Activated naive CD4-positive, alpha-beta T cell (primary cell): ENCODE measurements at places on chromosomes 3 and 15.

- DNase-seq: no peak
These were observed 1135.7 kb downstream of the IGSF11 start for GRCh38 chr3:117898722-117899522.

GRCh38 chr3:138398791-138399575 lies 35.4 kb upstream of the ESYT3 start:
- DNase-seq: no peak

DNA sequence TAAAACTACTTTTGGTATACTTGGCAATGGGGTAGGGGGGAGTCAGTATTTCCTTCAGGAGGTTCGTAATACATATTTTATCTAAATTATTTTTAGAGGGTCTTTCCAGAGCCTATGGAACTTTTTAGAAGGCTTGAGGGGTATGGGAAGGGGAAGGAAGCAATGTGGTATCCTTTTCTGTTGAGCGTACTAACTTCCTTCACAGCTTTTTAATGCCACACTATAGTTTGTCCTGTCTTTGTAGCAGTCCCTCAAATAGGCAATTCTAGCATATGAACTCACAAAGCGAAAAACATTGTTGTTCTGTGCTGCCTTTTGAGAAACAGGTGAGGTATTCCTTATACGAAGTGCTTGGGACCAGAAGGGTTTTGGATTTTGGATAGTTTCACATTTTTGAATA lies 22.3 kb upstream of the P2RY13 start:
- no peak for DNase-seq

- DNase-seq: no peak
These were observed 193.4 kb upstream of the SEMA6D start for GRCh38 chr15:47523681-47524475.

DNA sequence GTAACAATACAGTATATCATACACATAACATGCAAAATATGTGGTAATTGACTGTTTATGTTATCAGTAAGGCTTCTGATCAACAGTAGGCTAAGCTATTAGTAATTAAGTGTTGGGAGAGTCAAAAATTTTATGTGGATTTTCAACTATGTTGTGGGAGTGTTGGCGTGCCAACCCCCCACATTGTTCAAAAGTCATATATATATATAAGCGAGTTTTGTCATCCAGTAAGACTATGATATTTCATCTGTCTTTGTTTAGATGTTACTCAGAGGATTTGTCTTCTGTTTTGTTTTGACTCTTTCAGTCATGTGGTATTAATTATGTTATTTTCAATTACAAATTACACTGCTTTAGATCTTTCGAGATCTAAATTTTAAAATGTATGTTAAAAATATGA lies 51.0 kb upstream of the RAP2B start:
- DNase-seq: no peak

GRCh38 chr3:181493423-181493822 lies 218.3 kb upstream of the SOX2 start:
- DNase-seq: no peak

GRCh38 chr3:144142151-144142840 lies 170.7 kb downstream of the DIPK2A start:
- DNase-seq: no peak

DNA sequence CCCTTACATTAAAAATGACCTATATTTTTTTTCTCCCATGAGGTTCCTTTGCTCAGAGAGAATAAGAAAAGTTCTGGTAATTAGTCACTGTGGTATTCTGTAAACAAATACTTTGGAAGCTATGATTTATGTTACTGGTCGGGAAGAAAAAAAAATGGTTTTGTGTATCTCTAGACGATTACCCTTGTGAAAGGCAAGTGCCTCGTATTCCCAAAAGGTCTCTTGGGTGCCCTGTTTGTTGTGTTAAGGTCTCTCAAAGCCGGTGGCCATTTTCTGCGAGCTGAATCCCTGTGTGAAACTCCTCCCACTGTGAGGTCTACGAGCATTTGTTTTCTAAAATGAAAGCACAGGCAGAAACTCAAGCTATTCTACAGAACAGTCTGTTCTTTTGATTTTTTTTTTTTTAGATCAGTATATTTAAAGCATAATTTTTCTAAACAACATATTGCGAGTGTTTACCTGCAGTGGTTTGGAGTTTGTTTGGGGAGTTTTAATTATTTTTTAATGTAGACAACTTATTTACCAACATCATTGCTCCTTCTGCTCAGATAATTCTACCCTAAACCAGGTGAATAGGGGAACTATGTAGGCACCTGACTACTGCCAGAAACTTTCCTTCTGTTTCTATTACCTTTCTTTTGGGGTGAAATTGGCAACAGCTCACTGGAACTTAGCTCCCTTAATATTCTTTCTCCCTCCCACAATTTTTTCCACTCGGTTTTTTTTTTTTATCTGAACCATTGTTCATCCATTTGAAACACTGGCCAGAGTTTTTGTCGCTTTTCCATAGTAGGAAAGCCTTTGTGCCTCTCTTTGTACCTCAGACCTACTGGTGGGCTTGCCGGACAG lies 44.0 kb downstream of the ZBTB38 start:
- peak; percentile 17 for DNase-seq

DNA sequence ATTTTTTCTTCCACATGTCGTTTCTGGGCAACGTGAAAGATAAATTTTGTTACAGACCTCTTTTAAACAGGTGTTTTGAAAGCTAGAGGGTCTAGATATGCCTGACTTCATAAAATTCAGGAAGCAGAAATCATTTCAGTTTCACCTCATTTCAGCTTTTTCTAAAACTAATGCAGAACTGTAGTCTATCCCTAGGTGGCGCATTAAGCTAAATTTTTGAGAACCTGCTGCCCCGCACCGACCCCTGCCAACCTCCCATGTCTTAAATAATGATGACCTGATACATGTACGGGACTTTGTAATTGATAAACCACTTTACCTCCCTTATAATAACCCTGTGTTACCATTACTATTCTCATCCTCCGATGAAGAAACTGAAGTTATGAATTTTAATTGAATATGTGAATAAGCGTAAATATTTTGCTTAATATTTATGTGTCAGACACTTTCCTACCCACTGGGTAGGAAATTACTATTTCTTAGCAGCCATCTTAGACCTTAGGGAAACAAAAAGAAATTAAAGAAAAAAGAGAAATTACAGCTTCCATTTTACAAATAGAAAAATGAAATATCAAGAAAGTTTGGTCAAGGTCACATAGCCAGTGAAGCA lies 78.7 kb upstream of the GCNT3 start:
- no peak for DNase-seq

DNA sequence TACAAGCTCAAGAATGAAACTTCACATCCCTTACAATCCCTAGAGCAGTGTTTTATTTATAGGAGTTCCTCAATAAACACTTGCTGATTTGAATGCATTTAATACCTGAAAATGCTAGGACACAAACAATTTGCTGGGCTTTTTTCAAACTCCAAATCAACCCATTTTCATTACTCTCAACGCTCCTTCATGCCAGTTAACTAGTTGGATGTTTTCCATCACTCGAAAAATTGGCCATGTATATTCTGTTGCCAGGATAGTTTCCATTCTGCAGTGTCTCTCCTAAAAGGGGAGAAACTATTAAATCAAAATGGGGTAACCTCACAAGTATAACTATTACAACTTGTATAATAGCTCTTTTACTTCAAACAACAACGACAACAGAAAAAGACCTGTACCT lies 1.2 kb downstream of the GBE1 start:
- no peak for DNase-seq

DNA sequence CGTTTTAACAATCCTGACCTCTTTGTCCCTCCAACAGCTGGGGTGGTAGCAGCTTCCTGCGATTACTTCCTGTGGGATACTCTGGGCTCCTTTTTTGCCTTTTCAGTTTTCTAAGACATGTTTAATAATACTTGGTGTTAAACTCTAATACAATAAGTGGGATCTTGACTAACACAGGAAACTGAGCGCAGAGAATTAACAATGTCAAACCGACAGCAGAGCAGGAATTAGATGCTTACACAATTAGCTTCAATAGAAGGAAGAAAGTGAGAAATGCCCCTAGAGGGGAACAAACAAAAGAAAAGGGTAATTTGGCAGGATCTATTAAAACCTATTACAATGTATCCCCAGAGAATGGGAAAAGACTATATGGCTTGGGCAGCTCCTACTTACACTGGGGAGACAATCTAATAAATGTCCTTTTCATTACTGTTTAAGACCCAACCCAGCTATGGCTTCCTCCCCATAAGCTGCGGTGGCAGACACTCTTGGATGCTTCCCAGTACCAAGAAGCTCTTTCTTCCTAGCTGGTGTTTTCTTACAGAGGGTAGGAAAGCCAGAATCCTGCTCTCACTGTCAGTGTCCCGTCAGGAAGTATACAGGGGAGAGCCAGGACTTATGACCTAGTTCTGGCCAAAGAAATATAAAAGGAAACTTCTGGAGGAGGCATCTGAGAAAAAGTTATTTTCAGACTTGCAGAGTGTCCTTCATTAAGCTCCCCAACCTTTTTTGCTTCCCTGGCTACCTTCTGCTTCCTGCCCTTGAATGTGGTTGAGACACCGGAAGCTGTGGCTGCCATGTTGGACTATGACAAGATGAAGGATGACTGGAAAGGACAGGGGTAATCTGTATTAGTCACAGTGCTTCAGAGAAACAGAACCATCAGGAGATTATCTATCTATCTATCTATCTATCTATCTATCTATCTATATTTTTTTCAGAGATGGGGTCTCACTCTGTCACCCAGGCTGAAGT lies 194.1 kb upstream of the KBTBD8 start:
- no peak for DNase-seq

DNA sequence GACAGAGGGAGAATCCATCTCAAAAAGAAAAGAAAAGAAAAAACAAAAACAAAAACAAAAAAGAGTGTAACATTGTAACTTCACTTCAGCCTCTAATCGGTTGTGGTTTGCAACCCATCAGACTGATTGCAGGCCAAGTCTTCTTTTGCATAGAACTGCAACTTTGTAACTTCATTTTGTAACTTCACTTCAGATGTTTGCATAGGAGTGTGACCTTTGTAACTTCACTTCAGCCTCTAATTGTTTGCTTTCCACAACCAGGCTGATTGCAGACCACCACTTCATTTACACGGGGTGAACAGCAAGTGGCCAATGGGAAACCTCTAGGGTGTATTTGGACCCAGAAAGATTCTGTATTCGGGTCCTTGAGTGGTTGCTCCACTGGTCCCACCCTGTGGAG lies 79.1 kb upstream of the CHMP2B start:
- no peak for DNase-seq

- no peak for DNase-seq
These were observed 100.0 kb downstream of the THSD4 start for GRCh38 chr15:71215126-71215894.

- DNase-seq: no peak
These were observed 377.7 kb upstream of the AGTR1 start for GRCh38 chr3:148319960-148320359.

DNA sequence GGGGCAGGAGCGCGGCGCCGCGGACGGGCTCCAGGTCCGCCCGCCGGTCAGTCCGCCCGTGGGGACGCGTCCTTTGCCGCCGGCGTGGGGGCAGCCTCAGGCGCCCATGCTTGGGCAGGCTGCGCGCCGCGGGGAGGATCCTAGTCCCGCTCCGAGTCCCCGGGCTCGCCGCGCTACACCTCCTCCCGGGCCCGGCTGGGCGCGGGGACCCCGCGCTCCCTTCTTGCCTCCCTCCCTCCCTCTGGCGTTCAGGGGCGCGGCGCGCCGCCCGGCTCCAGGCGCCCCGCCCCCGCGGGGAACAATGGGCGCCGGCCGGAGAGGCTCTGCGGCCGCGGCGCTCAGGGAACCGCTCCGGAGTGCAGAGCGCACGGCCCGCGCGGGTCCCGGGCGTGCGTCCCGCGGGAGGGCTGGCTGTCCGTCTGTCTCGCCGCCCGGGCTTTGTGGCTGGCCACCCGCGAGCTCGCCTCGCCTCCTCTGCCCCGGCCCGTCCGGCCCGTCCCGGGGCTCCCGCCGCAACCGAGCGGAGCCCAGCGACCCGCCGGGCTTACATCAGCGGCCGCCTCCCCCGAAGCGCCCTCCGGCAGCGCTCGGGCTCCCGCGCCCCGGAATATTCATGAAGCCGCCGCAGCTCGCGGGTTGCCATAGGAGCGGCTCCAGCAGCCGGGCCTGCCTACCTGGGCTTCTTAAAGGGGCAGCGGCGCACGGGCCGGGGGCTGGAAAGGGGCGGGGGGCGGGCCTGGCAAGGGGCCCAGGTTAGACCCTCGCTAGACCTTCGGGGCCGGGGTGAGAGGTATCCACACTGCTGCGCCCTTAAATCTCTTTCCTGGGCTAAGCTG lies at the start of gene HCN4:
Gene HCN4, minus strand, starts transcription at position 658 of the 836 bp plus-strand sequence. CDS start 688 bp downstream, outside the sequence.
- DNase-seq: no peak

- no peak for DNase-seq
These were observed 8.2 kb downstream of the B3GNT5 start for GRCh38 chr3:183261151-183261724.

DNA sequence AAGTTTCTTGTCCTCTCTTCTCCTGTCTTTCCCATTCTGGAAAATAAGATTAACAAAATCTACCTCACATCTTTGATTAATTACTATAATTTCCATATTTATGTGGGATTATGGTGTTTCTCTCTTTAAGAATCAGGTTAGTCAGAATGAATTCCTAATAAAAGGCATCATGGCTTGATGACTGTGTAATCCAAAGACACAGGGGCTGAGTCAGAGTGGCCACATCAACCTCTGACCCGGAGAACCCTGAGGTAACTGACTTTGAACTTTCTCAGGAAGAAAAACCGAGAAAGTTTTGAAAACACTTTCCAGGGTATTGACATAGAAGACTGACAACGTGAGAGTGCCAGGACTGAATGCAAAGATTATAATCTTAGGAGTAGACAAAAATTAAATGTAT lies 170.3 kb upstream of the MCTP2 start:
- no peak for DNase-seq

- DNase-seq: no peak
These were observed 132.4 kb upstream of the PLXNA1 start for GRCh38 chr3:126850370-126851085.

DNA sequence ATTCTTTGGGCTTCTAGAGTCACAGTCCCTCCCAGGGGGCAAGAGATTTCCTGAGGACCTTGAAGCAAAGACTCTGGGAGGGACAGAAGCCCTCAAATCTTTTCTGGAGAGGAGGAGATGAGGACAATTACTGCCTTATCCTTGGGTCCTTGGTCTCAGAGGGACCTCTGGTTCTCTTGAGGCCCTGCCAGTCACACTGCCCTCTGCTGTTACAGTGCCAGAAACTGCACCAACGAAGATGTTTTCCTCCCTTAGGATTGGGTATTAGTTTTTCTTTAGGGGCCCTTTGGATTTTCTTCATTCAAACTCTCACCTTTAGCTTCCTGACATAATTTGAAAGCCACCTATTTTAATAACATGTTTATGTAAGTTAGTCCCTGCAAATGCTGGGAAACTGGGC lies 58.2 kb upstream of the SCN5A start:
- DNase-seq: no peak

DNA sequence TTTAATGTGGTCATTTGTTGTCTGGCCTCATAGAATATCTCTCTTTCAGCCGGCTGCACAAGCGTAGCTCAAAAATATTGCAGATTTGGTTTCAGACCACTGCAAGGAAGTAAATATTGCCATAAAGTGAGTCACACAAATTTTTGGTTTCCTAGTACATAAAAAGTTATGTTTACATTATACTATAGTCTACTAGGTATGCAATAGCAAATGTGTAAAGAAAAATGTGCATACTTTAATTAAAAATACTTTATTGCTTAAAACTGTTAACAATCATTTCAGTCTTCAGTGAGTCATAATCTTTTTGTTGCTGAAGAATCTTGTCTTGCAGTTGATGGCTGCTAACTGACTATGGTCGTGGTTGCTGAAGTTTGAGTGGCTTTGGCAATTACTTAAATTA lies 425.1 kb upstream of the ROBO1 start:
- DNase-seq: no peak

- no peak for DNase-seq
These were observed 11.5 kb upstream of the LMCD1 start for GRCh38 chr3:8490079-8490552.
